ENCODE measurements at places on chromosomes 5 and 9. TPM values are rescaled to one million over a fixed set of nuclear protein-coding genes. Genes with fewer than 3 reads are reported as not detected.

Gene SPINK6
- not detected for total RNA-seq

Gene SLC6A19
- not detected for total RNA-seq

Gene NR5A1
- not detected for total RNA-seq

Gene C6
- not detected for total RNA-seq

Gene ADAMTS13
- total RNA-seq = 1.1 TPM

Gene WDR31
- 2.5 TPM for total RNA-seq

Gene RNF183
- total RNA-seq = not detected

Gene FRMPD1
- not detected for total RNA-seq

Gene INSYN2B
- total RNA-seq = 7.8 TPM

Gene SEMA5A
- total RNA-seq = 22.3 TPM

Gene PRELID2
- 3.8 TPM for total RNA-seq

Gene SLC6A18
- total RNA-seq = not detected

DNA sequence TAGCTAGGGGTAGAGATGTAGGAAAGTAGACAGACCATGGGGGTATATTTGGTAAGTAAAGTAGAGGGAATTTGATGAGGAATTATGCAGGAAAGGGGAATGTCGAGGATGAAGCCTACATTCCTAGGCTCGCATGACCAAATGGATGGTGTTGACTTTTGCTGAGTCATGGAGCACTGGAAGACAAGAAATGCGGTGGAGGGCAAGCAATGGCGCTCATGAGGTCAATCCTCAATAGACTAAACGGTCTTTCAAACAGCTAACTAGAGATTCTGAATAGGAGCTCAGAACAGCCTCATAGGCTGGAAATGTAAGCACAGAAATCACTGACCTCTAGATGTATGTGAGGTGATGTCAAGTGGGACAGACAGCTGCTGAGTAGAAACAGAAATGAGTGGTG lies 50.7 kb upstream of the FST start:
- no peak for DNase-seq

DNA sequence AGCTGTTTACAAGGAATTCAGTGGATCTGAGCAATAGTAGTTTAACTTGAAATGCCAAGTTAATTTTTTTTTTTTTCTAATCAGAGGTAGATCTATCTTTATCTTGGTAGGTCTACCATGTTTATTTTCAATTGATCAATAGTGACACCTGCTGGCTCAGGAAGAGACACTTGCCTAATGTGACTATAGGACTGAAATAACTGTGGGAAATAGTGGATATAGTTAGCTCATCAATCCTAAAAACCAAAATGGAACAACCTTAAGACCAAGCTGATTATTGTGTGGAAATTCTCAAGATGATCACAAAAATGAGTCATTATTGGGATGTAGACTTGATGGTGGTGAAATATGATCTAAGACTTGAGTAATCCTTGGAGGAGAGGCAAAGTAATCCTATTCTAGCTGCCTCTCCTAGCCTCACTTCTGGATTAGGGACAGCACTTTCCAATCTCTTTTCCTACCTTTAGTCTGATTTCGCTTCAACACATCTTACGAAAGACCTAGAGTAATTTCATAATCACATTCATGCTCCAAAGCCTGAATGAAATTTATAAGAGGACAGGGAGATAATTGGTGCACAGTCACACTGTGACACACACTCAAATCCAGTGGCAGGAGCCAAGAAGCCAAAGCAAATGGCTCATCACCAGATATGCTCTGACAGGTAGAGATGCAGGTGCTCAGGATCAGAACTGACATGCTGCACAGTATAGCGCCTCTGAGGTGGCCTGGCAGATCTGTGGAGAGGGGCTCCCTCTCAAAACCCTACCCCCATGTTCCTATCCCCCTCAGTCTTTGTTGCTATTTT lies 156.3 kb downstream of the HMHB1 start:
- DNase-seq = peak; percentile 1

- DNase-seq = no peak
Measured at GRCh38 chr5:134917070-134917815, 12.3 kb downstream of the PCBD2 start.

DNA sequence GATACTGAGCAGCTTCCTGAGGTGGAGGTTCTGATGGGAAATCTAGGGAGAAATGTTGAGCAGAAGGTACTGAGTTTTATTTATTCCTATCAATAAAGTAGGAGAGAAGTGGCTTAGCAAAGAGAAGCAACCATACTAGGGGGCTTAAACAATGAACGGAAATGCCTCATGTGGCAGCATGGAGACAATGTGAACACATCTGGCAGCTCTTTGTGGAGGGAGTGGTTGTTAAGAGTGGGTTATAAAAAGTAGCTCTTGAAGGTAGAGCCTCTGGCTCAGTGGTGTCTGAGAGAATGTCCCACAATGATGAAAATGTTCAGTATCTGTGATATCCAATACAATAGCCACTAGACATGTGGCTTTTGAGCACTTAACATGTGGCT lies 52.7 kb upstream of the EQTN start:
- no peak for DNase-seq

DNA sequence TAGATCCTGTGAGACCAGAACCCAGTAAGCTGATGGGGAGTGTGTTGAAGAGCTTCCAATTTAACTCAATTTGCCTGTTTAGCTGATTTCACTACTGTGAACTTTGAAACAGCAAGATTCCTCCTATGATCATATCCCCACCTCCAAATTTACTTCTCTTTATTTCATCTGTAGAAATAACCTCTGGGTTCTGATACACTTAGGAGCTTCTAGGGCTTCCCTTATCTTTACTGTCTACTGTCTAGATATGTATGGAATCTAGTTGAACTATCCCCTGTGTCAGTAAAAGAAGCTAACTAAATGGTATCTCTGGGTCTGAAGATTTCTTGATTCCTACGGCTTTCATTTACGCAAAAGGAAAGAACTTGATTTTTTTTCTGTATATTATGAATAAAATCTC lies 116.8 kb downstream of the GCNT1 start:
- DNase-seq = no peak

DNA sequence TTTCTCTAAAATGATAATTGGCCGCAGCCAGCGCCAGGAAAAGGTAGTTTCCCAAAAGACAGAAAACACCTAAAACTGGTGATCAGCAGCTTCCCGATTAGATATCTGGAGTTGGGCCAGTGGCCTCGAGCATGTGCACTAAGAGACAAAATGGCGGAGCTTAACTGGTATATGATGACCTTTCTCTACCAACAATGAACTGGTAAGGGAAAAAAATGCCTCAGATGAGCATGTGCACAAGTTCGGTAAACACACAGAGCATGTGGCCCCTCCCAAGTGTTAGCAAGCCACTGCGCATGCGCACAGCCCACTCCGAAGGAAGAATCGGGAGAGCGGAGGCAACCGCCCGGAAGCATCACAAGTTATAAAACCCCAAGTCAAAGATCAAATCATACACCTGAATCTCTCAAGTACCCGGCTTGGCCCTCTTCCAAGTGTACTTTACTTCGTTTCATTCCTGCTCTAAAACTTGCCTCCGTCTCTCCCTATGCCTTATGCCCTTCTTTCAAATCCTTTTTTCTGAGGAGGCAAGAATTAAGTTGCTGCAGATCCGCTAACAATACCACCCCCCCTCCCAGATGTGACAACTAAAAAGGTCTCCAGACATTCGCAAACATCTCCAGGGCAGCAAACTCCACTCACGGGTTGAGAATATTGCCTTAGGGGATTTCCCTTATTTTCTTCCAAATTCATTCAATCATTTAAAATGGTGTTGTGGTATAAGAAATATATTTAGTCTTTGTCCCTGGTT lies 15.0 kb upstream of the PTBP3 start:
- peak; percentile 64 for DNase-seq

GRCh38 chr5:157519579-157520253 lies 55.9 kb downstream of the ADAM19 start:
- no peak for DNase-seq

DNA sequence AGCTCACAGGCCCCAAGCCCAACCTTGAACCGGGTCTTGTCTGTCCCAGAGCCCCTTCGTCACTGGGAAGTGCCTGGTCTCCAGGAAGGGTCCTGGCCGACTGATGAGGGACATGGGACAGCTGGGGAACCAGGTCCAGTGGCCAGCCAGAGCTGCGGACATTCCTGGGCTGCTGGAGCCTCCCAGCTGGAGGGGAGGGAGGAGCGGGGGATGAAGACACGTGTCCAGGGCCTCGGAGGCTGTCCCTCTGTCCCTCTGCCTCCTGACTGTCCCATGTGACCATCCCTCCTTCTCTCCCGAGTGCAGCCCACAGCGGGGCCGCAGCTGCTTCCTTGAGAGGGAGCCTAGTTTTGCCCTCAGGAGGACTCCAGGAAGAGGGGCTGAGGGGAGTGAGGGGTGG lies 41.7 kb upstream of the UBAC1 start:
- no peak for DNase-seq

DNA sequence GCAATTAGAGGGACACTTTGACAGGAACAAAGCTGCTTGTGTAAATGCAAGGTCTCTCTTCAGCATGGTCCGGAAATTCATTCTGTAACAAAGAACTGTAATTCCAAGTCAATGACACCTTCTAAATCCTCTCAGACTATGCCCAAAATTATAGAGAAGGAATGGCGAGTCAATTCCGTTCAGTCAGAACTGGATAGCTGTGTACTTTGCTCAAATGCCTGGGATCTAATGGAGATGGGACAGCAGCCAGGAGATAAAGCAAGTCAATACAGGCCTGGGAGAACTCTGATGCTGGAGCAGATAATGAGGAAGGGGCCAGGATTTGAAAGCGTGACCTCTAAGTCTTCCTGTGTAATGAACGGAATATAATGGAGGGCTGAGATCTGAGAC lies 96.4 kb upstream of the SPRY4 start:
- DNase-seq = no peak

GRCh38 chr5:148910216-148910615 lies 83.8 kb downstream of the ADRB2 start:
- DNase-seq = no peak

DNA sequence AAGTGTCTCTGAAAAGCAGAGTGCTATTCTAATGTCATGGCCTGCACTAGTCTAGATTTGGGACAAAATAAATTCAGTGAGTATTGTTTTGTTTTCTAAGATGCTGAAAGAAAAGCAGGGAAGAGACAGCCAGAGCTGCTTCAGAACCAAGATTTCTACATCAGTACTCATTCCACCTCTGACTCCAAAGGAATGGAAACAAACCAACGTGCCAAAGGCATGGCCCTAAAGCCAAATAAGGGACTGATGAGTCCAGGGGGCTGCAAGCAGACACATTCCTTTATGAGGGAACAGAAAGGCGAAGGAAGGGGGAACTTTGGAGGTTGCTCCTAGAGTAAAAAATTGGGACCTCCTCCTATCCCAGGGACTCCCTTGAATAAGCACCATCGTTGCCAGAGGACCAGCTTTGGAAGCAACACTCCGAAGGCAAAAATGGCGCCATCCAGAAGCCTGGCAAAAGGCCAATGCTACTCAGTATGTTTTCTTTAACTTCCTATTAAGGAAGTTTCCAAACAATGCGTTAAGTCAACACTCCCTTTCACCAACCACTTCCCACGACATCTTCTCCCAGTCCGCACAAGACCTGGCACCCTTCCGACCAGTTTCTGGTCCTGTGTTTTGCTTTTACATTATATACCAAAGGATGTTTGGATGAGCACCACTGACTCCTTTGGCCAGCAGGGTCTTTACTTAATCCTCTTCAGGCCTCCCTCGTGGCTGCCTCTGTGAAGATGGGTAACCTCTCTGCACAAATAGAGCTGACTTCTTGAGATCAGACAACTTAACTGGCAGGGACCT lies 31.6 kb downstream of the ADAM19 start:
- no peak for DNase-seq

GRCh38 chr5:151454166-151454565 lies 6.8 kb downstream of the SLC36A1 start:
- no peak for DNase-seq

- DNase-seq = no peak
Measured at GRCh38 chr5:44099643-44100042, 289.6 kb downstream of the FGF10 start.

- no peak for DNase-seq
Measured at GRCh38 chr9:131275332-131276093, 797 bp downstream of the FAM78A start.

DNA sequence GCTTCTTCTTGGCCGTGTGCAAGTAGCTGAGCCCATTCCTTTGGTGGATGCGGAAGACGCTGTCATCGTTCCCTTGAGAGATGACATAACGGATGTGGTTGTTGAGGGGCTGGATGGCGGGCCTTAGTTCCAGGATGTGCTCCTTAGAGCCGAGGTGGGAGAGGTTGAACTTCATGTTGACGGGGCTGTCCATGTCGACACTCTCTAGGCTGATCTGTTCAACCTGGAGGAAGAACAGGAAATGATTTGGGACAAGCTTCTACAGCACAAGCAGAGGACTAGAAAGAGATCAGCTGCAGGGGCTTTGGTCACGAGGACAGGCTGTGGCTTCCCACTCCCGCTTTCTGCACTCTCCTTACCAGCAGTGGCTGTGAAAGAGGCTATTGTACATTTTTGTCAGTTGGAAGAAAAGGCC lies 176.0 kb downstream of the SLC12A2 start:
- no peak for DNase-seq

- no peak for DNase-seq
Measured at GRCh38 chr9:81683238-81683637, 6.1 kb downstream of the TLE1 start.

- no peak for DNase-seq
Measured at GRCh38 chr9:88874391-88874790, 116.9 kb upstream of the S1PR3 start.

DNA sequence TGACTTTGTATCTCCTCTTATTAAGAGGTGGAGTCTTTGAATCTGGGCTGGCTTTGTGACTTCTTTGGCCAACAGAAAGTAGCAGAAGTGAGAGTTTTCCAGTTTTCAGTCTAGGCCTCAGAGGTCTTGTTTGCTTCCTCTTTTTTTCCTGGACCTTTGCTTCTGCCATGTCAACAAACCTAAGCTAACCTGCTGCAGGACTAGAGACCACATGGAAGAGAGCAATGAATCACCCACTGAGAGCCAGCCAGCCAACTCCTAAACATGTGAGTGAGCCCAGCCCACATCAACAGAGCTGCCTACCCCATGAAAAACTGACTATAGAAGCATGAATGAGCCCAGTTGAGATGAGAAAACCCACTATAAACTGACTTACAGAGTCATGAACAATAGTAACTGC lies 29.9 kb downstream of the MRPL22 start:
- DNase-seq = peak; percentile 21

- DNase-seq = no peak
Measured at GRCh38 chr5:19058216-19058615, 929.8 kb downstream of the CDH18 start.

- no peak for DNase-seq
Measured at GRCh38 chr9:94627287-94627686, 12.0 kb downstream of the FBP1 start.

GRCh38 chr9:34995670-34996060 lies 6.1 kb downstream of the DNAJB5 start:
- DNase-seq = no peak

DNA sequence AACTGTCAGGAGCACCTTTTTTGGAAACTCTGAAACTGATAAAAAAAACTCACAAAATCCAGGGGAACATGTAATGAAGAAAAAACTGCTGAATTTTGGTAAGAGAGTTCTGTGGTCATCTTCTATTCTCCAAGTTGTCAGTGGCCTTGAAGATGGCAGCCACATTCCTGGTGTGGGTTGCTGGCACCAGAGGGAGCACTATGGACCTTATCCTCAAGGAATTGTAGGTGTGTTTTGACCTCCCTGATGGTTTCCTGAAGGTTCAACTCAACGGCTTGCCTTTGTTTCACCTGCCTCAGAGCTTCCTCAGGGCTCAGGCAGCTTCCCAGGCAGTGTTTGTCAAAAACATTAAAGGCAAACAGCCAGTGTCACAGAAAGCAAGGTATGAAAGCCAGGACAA lies 2.2 kb upstream of the SLC38A9 start:
- no peak for DNase-seq

Data from MG63 (cell line).